ENCODE measurements at places on chromosomes 13 and 19.

DNA sequence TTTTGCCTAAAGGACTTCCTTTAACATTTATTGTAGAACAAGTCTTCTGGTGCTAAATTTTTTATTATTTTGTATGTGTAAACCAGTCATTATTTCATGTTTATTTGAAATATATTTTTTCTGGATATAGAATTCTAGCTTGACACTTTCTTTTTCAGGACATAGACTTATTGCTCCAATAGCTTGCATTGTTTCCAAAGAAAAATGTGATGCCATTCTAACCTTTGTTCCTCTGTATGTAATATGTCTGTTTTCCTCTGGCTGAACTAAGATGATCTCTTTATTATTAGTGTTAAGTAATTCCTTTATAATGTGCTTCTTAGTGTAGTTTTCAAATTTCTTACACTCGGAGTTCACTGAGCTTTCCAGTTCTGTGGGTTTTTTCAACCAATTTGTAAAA, 174.1 kb upstream of the STARD13 start:
- no peak for DNase-seq

- peak; percentile 92 for DNase-seq
Observed at GRCh38 chr19:1252821-1253513, 4.6 kb downstream of the MIDN start.

DNA sequence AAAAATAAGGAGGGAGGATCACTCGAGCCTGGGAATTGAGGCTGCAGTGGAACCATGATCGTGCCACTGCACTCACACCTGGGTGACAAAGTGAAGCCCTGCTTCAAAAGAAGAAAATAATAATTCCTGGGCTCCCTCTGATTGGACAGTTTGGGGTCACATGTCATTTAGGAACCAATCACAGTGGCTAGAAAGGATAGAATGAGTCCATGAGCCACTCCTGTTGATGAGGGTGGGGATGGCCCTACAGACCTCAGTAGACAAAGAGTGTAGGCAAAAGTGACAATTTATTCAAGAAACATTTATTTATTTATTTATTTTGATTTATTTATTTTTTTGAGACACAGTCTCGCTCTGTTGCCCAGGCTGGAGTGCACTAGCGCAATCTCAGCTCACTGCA, 26.8 kb upstream of the ADGRE5 start:
- DNase-seq = no peak

DNA sequence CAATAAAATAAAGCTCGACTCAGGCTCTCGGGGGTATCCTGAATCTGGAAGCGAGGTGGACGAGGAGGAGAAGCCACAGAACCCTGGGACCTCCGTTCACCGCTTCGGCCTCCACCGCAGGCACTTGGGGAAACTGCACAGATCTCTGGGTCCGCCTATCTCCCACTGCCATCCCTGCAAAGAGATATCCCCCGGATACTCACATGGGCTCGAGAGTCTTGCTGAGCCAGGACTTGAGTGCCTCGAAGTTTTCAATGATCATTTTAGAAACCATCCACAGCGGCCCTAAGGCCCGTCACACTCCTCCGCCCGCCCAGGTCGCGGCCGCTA, 589 bp downstream of the RBM26 start:
- DNase-seq = no peak

GRCh38 chr13:114341003-114341777, 26.9 kb downstream of the CHAMP1 start:
- DNase-seq = no peak

GRCh38 chr13:30499338-30499737, 33.6 kb upstream of the HMGB1 start:
- no peak for DNase-seq

DNA sequence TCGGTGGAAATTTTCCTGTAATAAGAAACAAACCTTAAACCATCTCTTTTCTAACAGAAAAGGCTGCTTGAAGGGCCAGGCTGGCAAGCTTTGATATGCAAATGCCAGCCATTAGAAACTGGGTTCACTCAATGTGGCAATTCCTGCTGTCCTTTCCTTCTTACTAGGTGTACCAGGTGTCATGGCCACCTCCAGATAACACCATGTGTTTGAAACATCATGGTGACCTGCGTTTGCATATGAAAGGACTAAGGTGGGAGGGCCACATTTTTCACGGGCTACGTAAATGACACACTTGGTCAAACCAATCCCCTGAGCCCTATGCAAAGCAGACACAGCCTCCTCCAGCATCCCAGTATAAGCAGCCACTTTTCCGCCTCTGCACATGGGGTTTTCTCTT, 789.1 kb upstream of the SLITRK5 start:
- DNase-seq = no peak

- DNase-seq = no peak
Observed at GRCh38 chr13:40540328-40541044, 126.0 kb downstream of the FOXO1 start.

- DNase-seq = no peak
Observed at GRCh38 chr19:50844296-50844935, 10.3 kb upstream of the KLK3 start.

- DNase-seq = no peak
Observed at GRCh38 chr13:79541426-79542049, 60.6 kb downstream of the NDFIP2 start.

- DNase-seq = no peak
Observed at GRCh38 chr19:39448271-39448670, 2.9 kb downstream of the SUPT5H start.

DNA sequence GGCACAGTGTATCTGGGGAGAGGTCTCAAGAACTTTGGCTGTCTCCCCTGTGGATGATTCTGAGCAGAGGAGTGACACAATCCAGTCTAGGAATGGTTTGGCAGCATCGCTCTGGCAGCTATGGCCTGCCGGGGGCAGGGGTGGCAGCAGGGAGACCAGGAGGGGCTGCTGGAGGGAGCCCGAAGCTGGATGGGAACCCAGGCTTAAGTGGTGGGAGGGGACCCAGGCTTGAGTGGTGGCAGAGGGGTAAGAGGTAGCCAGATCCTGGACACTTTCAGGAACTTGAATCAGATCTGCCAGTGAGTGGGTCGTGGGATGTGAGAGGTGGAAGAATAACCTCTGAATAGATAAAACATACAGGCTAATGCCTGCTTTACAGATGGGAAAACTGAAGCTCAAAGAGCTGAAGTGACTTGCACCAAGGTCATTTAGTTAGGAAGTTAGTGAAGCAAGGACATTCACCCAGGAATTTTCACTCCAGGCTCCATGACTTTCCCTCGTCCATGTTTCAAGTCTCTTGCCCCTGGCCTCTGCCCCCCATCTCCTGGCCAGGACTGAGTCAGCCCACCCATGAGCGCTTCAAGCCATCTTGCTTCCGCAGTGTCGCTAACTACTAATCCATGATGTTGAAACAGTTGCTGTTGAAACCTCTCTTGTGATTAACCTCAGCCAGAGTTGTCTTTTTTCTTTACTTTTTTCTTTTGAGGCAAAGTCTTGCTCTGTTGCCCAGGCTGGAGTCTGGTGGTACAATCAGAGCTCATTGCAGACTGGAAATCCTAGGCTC, 29.9 kb upstream of the C1QTNF9 start:
- DNase-seq = no peak

GRCh38 chr13:70960841-70961443, 852.7 kb upstream of the KLHL1 start:
- DNase-seq = no peak

DNA sequence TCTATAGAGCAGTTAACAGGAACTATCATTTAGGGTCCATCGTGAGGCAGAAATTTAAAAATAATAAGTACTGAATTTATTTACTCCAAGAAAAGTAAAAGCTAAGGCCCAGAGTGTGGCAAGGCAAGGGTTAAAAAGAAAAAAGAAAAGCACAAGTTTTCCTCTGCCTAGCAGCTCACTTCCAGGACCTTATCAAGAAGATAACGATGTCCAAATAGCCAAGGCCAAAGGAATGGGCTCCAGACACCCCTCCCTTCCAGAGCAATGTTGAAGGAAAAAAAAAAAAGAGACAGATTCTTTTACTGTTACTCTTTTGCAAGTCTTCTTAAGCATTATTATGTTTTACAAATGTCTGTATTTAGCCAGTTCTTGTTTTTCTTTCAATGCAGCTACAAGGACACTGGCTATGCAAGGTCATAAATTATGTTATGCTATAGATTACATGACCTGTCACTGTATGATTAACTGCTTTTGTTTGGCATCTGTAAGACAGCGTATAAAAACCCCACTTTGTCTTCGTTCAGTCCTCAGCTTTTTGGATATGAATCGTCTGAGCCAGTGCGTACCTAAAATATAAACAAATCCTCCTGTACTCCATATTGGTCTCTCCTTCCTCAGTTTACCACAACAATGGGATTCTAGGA, 2.9 kb upstream of the ZNF700 start:
- no peak for DNase-seq

DNA sequence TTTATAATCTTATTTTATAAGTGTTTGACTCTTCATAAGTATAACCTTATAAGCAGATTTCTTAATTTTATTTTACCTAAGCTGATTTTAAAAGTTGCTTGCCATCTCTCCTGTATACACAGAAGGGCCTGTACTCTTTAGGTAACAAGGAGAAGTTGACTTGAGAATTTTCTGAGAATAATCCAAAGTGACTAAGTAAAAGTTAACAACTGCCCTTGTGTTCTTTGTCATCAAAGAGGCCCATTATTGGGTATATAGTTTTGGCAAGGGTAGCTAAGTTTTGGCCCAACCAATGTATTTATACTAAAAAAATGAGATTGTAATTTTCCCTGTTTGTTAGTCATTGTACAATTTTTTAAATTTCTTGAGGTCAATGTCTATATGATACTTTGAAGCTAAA, 3.2 kb downstream of the LCP1 start:
- DNase-seq = no peak

DNA sequence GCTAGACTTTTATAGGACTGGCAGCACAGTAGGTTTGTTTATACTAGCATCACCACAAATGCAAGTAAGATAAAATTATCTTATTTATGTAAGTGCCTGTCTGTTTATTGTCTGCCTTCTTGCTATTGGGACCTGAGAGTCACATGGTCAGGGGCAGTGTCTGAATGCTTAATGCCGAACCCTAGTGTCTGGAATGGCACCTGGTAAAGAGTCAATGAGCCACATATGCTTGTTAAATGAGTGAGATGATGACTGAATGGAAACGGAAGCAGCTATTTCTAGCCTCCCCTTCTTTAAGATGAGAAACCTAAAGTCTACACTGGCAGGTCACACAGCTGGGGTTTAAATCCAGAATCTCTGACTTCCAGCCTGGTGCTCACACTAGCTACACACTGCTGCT, 92.2 kb downstream of the STOML3 start:
- no peak for DNase-seq

DNA sequence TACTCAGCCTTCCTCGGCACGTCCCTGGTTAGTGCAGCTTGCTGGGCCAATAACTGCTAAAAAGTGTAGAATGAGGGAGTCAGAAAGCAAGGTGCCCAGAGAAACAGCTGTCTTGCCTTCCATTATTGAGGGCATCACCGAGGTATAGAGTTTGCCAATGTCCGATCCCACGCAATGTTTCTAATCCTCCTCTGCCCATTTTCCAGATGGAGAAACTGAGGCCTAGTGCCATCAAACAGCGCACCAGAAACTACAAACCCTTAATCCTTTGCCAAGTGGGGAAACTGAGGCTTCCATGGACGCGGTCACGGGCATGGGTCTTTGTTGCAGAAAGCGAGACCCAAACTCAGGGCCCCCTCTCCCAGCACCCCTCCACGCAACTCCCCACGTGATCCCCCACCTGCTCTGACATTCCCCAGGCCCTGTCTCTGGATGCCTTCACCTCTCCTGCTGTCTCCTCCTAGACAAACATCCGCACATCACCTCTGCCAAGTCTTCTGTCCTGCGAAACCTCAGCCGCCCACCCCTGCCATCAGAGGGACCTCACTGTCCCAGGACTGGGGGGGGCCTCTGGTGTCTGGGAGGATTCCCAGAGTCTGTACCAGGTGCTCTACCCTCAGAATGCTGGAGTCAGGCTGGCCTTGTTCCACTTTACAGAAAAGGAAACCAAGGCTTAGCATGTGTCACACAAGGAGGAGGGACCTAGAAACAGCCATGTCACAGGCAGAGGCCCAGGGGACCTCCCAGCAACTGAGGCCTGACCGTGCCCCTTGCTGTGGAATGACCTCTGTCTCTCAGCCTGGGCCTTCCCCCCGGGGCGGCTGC, 930 bp upstream of the PDE4C start:
- DNase-seq = no peak

DNA sequence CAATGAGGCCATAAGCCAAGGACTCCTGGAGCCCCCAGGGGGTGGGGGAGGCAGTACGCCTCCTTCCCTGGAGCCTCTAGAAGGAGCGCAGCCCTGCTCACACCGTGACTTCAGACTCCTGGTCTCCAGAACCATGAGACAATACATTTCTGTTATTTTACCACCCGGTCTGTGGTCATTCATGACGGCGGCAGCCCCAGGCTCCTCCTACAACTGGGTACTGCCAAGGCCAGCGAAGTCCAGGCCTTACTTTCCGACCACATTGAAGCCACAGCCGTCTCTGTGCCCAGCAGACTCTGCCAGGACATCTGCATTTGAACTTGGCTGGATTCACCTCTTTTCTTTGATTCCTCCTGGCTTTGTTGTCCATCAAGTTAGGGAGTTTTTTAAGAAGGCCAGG, 10.5 kb downstream of the GNG7 start:
- DNase-seq = no peak

DNA sequence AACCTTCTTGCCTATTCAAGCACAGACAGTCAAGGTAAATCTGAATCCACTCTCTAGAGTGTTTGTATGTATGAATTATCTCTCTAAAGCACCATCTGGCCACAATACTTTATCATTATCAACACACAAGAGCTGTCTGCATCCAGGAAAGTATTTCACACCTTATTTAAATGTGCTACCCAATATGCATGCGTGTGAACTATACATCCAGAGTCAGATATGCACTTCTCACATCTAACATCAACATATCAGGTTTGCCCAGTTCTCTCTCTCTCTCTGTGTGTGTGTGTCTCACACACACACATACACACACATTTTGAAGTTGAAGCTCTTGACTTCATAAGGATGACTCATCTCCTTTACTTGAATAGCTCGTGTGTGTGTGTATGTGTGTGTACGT, 697.5 kb upstream of the PCDH20 start:
- no peak for DNase-seq

GRCh38 chr19:55528030-55528803, 8.7 kb downstream of the SBK2 start:
- no peak for DNase-seq

- no peak for DNase-seq
Observed at GRCh38 chr19:39192846-39193245, 3.9 kb upstream of the NCCRP1 start.

DNA sequence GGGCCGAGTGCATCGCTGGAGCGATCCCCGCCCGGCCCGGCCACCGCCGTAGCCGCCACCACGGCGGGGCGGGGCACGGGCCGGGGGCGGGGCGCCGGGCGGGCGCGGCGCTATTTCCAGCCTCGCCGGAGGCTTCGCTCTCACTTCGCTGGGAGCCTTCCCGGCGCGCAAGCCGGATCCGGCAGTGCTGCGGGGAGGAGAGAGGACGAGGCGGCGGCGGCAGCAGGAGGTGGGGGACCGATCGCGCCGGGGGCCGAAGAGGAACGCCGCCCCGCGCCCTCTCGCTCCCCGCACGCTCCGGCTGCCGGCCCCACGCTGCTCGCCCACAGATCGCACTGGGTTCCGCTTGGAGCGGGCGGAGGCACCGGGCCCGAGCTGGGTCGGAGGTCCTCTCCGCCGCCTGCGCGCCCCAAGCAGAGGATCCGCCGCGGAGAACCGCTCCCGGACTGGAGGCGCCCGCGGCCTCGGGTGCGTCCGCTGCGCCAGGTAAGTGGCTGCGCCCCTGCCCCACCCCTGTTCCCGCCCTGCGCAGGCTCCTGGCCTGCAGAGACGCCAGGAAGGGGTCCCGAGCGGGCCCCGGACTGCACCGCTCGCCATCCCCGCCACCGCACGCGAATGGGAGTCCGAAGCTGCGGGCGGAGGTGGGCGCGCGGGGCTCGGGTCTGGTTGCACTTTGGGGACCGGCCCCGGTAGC, at the start of gene CHST8:
CHST8 (plus strand) TSS at position 143 of the 694 bp plus-strand sequence. CDS start 67,309 bp downstream, outside the sequence.
- DNase-seq = no peak

GRCh38 chr19:50371914-50372475, 4.3 kb upstream of the NR1H2 start:
- no peak for DNase-seq

Data from CD4-positive, alpha-beta T cell treated with Interleukin-6 for 4 hours (primary cell).